Stimulated activated CD8-positive, alpha-beta memory T cell treated with anti-CD3 and anti-CD28 coated beads, Interleukin-7, amount 100 ng/mL, for 4 hours (primary cell): ENCODE measurements at places on chromosomes 4 and X.

- DNase-seq, result no peak
Measured at GRCh38 chr4:65223601-65224000, 446.7 kb downstream of the EPHA5 start.

- DNase-seq, result no peak
Measured at GRCh38 chr4:45199736-45200135, 473.4 kb upstream of the GNPDA2 start.

DNA sequence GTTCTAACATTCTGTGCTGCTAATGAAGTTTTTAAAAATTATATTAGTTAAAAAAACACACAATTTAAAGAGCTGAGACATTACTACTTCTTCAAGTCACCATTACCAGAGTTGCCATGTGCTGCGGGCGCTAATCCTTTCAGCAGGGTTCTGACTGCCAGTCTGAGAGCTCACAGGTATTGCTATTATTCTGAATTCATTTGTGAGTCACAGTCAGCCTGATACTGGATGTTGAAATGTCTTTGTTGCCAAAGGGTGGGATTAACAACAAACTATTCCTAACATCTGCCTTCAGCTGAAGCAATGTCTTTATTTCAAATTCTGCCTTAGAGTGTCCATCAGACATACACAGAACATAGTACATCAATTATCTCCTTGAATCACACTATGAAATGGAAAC lies 197.1 kb upstream of the FGF13 start:
- DNase-seq, result no peak

DNA sequence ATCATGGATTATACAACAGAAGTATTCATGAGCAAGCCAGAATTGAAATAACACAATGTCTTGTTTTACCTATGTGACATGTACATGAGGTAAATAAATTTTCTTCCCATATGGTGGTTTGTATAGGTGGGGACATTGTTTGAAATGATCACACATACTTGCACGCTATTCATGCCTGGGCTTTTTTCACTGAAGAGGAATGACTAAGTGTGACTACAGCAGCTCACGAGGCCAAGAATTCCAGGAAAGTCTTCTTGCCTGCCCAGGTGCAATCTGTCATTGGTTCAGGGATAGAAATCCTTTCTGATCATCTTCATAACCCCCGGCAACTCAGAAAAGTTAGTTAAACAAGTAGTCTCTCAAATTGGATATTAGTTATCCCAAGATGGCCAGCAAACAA lies 36.3 kb upstream of the AREG start:
- no peak for DNase-seq

DNA sequence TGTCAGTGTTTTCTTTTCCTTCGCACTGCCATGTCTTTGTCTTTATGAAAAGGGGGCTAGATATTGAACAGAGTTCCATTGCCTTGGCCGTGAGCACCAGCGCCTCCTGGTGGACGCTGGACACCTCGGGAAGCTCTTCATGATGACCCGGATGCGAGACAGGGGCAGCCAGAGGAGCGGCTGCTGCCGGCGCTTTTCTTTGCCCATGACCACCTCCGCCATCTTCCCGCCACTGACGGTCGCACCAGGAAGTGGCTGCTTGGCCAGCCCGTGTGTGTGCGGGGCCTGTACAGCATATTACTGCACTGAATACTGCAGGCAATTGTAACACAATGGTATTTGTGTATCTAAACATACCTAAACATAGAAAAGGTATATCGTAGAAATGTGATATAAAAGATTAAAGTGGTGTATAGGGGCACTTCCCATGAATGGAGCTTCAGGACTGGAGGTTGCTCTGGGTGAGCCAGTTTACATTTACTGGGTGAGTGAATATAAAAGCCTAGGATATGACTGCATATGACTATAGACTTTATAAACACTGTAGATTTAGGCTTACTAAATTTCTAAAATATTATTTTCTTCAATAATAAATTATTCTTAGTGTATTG lies 15.8 kb upstream of the GRIA2 start:
- DNase-seq, result no peak

DNA sequence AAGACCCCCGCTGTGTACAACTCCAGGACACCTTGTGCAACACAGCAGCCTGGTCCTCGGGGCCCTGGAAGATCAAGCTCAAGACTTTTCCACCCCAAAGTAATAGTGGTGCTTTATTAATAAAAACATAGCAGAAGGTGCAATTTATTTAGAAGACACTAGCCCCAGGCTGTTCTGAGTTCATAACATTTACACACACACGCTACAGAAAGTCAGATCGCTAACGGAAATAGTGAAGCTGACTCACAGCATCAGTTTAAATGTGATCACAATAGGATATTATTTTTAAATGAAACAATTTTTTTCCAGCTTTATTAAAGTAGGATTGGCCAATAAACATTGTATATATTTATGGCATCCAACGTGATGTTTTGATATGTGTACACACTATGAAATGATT lies 141.0 kb downstream of the STK32B start:
- no peak for DNase-seq

DNA sequence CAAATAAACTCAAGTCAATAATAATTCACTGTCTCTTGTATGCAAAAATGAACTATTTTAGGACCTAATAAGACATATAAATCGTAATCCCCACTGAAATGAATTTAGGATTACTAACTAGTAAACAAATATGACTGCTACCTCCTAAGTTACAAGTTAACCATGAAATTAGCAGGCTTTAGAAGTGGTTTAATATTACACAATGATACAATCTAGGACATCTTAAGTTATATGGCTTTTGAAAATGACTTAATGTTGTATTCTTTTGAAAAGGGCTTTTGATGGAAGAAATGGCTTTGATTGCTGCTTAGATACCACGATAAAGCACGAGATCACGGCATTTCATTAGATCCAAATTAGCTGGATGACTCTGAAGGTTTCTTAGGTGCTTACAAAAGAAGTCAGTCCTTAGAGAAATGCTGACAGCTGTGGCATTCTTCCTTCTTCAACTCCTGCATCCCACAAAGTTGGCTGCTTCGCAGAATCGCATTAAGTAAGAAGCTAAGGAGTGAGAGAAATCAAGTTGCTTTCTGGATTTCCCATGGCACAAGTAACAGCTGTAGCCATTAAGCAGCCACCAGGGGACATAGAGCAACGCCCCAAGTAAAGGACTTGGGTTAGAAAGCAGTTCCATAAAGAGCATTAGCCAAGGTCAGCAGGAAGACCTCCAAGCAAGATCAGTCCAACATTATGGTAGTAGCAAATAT lies 6.9 kb downstream of the SLC10A7 start:
- no peak for DNase-seq

DNA sequence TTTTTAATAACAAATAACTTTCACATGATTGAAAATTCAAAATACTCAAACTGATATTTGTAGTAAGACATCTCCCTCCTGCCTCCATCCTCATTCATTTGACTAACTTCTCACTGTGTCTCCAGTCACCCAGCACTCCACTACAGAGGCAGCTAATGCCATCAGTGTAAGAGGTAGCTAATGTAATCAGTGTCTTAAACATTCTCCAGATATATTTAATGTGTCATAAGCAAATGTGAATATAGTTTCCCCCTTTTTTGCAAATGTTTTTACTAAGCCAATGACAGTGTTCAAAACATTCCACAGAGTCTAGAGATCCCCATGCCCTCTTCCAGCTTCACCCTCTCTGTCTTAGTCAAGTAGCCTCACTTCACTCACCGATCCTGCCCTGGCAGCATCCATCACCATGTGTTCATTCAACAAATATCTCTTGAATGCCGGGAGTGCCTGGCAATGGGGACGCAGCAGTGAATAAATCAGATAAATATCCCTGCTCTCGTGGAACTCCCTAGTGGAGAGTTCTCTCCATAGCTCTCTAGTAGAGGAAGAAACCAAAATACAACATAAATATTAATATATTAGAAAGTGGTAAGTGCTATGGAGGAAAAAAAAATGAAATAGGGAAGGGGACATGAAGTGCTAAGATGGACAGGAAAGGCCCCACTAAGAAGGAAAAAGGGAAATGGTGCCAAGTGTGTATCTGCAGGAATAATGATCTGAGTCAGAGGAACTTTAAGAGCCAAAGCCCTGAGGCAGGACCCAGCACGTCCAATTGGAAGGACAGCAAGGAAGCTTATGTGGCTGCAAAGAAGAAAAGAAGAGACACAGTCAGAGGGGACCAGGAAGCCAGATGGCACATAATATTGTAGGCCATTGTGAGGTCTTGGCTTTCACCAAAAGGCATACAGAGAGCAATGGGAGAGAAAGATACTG lies 18.7 kb downstream of the SCFD2 start:
- DNase-seq, result no peak
